ENCODE measurements at places on chromosomes 12 and 14.

- DNase-seq, result peak; percentile 92
Measured at GRCh38 chr12:124767066-124767821, 96.4 kb downstream of the SCARB1 start.

DNA sequence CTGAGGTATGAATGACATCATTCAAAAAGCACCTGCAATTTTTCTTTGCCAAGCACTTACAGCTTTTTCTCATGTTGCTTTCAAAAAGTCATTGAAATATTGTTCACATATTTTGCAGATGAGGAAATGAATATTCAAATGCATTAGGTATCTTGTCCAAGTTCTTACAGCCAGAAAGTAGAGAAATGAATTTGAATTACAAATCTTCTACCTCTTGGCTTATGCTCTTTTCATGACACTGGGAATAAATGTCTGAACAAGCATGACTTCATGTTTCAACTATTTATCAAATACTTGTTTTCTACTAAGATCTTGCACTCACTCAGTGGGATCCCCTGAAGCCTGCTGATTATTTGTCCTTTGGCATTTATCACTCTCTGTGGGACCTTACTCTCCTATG, 267.2 kb upstream of the BTG1 start:
- DNase-seq, result no peak

DNA sequence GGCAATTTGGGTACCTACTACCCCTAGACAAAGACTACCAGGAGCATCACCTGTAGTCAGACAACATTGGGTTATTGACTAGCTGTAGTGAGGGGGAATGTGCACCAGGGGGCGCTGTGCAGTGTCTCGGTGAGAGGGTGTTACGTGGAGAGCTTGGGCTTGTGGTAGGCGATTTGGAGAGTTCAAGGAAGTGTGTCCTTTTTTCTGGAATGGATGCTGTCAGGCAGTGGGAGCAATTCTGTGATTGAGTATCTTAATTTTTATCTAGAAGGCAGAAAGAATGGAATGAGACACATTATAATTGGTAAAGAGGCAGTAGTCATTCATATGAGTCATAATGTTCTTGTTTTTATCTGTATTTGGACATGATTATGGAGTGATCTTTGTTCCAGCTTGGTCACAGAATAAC, 187.7 kb downstream of the GALC start:
- DNase-seq, result peak; percentile 84

DNA sequence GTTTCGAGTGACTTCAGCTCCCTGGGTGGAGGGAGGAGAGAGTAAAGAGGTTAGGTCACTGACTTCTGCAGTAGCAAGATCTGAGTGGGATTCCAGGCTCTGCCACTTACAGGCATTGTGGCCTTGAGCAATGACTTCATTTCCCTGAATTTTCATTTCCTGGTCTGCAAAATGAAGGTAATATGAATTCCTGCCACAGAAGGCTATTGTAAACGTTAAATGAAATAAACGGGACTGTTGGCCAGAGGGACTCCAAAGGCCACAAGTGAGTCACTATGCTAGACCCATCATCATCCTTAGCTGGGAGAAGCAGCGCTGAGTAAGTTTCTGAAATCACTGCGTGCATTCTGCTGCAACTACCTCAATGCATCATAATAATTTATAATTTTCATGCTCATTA, 807.8 kb downstream of the AACS start:
- DNase-seq, result no peak

GRCh38 chr14:20499881-20500280, 5.5 kb upstream of the RNASE10 start:
- no peak for DNase-seq

DNA sequence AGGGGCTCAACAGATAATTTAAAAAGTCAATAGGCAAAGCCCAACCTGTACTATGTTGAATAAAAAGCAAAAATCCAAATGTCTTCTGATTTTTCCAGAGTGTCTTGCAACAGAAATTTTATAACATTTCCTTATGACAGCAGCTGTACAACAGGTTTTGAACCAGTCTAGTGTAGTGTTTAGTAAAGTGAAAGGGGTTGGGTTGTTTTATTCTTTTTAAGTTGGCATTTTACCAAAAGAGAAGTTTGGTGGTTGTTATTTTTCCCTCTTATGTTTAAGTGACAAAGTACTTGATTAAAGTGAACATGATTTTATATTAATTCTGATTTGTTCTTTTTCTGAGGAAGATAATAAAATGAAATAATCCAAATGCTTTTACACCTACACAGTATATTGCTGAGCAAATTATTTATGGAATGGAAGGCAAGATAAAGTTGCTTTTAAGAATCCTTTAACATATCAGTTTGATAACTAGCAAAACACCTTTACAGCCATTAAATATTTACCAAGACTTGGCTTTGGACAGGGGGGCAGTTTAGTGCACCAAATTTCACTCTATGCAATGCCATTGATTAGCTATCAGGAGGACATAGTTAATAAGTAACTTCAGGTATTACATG, 128.9 kb downstream of the FOXA1 start:
- DNase-seq, result no peak

GRCh38 chr14:99718031-99718810, 34.1 kb downstream of the CYP46A1 start:
- DNase-seq, result no peak

DNA sequence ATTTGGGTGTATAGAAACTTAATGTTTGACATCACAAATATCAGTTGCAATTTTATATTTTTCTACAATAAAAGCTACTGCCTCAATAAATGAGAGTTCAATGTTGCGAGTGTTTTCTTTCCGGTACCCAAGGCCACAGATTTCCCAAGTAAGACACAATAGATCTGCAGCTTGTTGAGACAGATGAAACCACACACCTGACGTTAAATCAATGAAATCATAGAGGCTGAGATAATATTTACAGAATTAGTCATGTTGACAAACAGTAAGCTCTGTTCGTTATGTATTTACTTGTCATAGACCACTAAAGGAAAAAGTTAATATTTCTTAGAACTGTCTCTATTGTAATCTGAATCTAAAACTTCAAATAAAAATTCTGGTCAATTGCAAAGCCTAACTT, 49.2 kb upstream of the PTHLH start:
- DNase-seq, result no peak

GRCh38 chr12:94133964-94134795, 14.2 kb upstream of the PLXNC1 start:
- DNase-seq, result peak; percentile 34

DNA sequence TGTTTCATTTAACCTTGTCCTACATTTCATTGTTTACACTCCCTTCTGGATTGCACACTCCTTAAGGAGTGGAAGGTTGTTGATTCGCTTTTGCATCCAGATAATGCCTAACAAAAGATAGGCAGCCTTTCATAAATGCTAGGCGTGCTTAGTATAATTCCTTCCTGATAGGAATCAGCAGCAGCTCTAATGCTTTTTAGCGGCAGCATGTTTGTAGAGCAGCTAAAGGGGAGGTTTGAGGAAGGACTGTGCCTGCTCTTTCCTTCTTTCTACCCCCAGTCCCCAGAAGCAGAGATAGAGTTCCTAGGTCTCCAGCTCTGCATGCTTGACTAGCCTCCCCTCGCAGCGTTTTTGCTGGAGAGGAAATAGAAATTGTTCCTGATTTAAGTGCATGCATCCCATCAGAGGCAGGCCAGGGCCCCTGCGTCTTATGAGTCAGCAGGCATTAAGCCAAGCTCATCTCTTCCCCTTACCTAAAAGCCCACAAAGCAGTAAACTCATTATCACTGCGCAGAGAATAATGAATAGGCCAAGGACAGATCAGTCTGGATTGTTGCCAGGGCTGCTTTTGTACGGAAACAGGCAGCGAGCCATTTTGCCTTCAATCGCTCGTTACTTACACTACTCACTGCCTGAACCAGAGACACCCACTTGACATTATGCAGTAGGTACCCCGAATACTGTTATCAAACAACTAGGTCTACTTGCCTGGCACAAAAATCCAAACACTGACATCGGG, 14.0 kb upstream of the TBPL2 start:
- DNase-seq, result no peak

DNA sequence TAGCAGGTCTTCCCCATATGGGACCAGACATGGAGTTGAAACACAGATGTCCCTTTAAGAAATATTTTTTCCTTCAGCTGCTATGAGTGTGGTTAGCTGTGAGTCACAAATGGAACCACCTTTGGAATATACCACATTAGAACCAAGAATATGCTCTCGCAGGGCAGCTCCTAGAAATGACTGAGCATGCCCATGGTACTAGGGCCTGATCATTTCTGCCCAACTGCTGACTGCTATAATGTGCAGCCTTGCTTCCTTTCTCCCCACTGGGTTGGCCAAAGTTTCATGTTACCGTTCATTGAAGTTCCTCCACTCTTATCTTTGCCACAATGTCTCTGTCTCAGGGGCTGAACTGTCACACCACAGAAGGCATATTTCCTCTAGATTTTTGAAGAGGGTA, 1074.6 kb downstream of the FLRT2 start:
- DNase-seq, result no peak

DNA sequence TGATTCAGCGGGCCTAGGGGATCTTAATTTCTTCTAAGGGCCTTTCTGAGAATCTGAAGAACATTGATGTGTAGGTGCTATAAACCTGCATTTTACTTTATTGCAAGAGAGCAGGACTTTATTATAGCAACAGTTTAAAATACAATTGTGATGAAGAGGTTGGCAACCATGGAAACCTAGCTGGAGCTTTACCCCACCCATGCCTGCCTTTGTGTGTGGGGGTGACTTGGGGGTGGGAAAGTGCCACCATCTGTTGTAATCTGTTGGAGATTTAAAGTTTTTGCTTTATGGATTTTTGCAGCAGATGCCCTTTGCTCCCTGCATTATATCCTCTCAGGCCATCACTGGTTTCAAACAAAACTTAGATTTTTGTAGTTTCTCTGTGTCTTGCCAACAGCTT, 64.6 kb downstream of the ATG14 start:
- DNase-seq, result no peak

GRCh38 chr14:52609445-52610044, 56.9 kb downstream of the GPR137C start:
- no peak for DNase-seq

- no peak for DNase-seq
Measured at GRCh38 chr12:115618105-115618504, 659.4 kb downstream of the MED13L start.

DNA sequence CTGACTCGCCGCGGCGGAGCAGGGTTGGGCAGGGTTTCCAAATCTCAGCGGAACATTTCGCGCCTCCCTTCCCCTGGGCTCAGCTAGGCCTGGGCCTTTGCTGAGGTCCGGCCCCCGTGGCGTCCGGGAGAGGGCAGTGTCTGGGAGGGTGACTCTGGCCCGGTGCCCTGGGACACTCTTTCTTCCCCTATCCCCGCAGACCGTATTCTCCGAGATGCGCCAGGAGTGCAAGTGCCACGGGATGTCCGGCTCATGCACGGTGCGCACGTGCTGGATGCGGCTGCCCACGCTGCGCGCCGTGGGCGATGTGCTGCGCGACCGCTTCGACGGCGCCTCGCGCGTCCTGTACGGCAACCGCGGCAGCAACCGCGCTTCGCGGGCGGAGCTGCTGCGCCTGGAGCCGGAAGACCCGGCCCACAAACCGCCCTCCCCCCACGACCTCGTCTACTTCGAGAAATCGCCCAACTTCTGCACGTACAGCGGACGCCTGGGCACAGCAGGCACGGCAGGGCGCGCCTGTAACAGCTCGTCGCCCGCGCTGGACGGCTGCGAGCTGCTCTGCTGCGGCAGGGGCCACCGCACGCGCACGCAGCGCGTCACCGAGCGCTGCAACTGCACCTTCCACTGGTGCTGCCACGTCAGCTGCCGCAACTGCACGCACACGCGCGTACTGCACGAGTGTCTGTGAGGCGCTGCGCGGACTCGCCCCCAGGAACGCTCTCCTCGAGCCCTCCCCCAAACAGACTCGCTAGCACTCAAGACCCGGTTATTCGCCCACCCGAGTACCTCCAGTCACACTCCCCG, 3.0 kb downstream of the WNT1 start:
- DNase-seq, result peak; percentile 38

DNA sequence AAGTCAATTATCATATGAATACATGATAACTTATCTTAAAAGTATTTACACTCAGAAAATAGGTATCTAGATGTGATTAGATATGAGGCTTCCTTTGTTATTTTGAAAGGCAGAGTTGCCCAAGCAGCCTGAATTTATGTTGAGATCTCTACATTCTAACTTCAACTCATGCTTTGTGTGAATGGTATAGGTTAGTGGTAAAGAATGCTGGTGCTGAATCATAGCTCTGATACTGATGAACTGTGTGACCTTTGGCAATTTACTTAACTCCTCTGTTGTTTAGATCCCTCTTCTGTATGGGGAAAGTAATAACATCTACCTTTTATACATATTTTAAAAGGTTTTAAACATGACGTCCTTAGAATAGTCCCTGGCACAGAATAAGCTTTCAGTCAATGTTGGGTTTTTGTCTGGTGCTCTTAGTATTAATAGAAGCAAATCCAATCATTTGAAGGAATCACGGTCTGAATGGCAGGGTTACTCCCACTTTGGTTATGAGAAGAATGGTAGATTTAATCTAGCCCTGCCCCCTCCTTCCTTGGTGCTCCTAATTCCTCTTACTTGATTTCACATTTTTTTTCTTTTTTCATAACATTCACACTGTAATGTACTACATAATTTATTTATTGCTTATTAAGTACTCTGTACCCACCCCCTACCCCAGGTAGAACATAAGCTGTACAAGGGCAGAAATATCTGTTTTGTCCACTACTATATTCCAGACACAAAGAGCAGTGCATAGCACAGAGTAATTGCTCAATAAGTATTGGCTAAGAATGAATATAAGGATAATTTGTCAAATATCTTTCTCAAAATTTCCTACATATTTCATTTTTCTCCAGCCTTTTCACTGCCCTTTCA, 203.3 kb upstream of the KRR1 start:
- no peak for DNase-seq

DNA sequence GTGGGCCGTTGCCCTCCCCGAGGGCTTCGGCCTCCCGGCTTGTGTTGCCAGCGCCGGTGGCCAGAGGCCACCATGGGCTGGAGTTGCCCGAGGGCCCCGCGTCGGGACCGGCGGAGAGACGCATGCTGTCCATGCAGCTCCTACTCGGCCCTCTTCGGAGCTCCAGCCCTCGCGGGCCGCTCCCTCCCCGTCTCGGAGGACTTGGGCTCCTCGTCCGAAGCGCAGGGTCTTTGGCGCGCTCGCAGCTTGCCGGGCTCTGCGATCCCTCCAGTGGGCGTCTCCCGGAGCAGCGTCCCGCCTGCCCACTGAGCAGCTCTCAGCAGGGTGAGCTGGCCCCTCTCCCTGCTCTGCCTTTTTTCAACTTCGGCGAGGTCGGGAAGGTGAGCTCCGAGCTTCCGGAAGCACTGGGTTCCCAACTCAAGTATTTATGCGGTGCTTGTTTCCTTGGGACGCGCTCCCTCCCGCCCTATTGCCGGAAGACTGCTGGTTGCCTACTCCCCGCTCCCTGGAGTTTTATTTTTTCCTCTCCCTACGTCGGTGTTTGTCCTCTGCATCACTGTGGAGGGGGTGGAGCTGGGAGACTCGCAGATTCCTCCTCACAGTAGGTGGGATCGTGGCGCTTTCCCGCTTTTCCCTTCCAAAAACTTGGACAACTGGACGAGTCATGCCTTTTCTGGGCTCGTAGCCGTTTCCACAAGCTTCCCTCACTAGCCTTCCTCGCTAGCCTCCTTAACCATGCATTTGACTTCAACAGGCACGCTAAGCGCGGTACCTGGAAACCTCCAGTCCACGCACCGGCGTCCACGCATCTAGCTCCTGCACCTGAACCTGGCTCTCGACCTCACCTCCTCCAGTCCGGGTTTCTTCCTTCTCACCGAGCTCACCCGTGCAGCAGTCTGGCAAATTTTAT, at the start of gene AVPR1A:
TSS of gene AVPR1A (minus strand) at position 489 of the 910 bp plus-strand sequence. CDS start at position 124, 365 bp downstream.
- DNase-seq, result peak; percentile 22

Data from stimulated activated CD8-positive, alpha-beta memory T cell treated with anti-CD3 and anti-CD28 coated beads, Interleukin-4, amount 100 ng/mL, for 48 hours (primary cell).